ENCODE measurements at places on chromosomes 13 and 19.

- no peak for DNase-seq
Observed at GRCh38 chr19:39498798-39499642, at the start of gene DLL3. TSS of gene DLL3 (plus strand) at chr19:39498947. CDS start at chr19:39498975, 28 bp downstream.

DNA sequence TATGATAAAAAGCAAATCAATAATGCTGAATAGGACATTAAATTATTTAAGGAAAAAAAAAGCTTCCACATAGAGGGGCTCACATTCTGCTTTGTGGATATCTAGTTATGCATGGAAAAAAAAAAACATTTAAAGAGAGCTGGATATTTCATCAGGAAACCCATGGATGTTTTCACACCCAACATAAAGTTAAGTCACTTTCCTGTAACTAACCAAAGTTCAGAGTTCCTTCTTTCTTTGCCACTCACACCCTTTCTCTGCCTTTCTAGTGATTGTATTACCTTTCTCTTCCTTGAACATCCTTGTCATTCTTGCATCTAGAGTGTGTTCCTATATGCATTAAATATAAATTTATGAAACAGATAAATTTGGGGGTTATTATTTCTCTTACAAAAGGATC lies 47.2 kb downstream of the RFXAP start:
- DNase-seq = no peak

DNA sequence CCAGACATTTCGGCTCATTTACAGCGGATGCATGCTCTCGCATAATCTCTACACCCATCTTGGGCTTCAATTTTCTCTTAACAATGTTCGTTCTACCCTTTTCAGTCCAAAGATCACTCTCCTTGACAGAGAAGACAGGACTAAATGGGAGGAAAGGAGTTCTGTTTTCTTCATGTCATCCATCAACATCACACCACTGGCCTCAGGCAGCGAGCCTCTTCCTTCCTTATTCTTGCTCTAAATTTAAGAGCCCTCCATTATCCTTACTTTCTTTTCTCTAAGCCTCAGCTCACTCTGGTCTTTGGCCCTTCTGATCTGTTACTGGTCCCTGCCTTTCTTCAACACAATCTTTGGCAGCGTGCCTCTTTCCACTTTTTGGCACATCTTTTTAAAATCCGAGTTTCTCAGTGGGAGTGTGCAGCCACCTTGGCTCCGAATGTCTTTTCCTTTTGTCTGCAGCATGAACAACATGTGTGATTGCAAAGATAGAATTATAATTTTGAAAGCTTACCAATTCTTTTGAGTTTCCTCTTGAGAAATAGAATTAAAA lies 98.7 kb downstream of the FAM216B start:
- DNase-seq = no peak

DNA sequence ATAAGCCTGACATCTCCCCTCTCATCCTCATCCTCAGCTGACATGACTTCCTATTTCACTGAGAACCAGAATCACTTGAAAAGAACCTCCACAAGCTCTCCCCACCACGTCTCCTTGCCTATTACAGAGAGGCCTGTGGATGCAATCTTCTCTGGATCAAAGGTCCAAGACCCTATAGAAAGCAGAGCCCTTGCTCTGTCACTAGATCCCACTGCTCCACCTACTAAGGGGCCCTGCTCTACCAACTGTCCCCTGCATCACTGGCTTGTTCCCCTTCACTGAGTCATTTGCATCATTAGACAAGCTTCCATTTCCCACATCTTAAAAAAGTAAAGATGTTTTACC lies 40.8 kb downstream of the RCBTB2 start:
- DNase-seq = no peak

- no peak for DNase-seq
Observed at GRCh38 chr19:32895384-32895783, 25.8 kb upstream of the SLC7A9 start.

- DNase-seq = no peak
Observed at GRCh38 chr13:105599477-105600037, 935.9 kb downstream of the EFNB2 start.

DNA sequence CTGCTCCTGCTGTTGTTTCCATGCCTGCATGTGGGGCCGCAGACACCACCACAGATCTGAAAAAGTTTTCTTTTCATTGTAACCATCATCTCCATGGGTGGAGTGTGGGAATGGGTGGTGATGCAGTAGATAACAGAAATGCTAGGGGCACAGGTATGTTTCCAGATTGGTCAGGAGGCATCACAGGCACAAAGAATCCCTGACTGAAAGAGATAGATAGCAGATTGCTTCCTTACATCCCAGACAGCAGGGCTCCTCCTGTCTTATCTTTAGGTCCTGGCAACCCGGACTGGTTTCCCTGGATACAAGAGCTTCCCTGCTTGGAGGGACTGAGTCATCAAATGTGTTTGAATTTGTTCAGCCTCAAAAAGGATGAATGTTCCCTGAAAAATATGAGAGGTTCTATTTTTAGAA lies 1937.6 kb downstream of the PCDH9 start:
- DNase-seq = no peak

DNA sequence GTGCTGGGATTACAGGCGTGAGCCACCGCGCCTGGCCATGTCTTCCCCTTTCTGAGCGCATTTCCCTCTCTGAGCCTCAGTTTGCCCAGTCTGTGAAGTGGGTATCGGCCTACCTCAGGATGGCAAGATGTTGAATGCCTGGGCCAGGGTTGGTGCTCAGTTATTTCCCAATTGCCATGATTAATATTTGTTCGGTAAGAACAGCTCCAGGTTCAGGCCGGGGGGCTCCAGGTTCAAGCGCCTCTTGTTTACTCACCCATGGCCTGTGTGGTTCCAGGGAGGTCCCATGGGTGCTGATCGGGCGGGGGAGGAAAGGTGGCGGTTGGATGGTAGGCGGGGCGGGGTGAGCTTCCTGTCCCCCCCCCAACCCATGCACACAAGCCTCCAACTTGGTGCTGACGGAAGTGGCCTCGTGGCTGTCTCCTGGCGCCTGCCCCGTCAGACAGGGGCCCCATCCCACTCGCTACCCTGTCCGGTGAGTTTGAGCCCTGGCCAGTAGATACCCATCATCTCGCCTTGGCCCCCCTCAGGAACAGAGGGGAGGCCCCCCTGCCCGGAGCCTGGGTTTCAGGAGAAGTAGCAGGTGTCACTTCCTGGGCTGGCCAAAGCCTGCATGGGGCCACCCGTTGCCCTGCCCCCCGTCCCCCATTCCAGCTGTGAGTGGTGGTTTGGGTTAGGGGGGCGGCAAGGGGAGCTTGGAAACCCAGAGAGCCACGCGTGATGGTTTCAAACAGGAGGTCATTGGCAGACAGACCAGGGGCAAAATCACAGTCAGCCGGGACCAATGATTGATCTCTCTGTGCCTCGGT lies at the start of gene FCHO1:
Gene FCHO1, plus strand, starts transcription at position 375 of the 809 bp plus-strand sequence. CDS start 3,688 bp downstream, outside the sequence.
- no peak for DNase-seq
